NCI-H1436 treated with DMSO at 0.1 percent for 48 hours (cell line): ENCODE measurements at places on chromosomes 12 and 14.

DNA sequence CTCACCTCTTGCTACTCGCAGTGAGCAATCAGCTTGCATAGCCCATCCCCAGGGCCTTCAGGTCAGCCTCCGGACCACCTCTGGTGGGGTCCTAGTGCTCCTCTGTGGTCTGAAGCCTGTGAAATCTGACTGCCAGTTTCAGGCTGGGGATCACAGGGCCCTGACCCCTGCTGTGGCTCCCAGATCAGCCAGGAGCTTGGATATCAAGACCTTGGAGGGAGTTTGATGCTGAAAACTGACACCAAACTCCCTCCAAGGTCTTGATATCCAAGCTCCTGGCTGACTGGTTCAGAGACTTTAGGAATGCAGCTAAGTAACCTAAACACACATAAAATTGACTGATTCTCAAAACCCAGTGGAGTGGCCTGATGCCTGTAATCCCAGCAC is 19.8 kb upstream of the DHRS4 start:
- no peak for DNase-seq

DNA sequence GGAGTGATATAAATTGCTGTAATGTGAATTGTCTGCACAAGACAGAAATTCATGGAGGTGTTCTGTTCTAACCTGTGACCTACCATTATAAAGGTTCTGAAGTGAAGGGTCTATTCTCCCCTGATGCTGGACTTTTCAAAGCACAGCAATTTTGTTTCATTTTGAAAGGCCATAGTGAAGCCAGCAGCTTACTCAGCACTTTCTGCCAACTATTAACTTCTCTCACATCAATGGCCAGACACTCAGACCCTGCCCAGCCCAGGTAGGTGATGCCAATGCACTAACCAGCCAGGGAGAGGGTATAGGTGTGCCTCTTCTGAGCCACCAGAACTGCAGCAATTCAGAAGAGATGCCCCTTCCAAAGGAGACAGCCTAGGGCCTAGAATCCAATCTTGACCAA is 43.9 kb downstream of the SLC15A4 start:
- DNase-seq, result no peak

- no peak for DNase-seq
Observed at GRCh38 chr14:70803321-70804310, 5.7 kb downstream of the MAP3K9 start.

- DNase-seq, result no peak
Observed at GRCh38 chr12:6494968-6495367, 1.1 kb downstream of the NCAPD2 start.

GRCh38 chr12:60107992-60108391 is 512.2 kb downstream of the SLC16A7 start:
- DNase-seq, result no peak

GRCh38 chr14:91089958-91090535 is 23.8 kb upstream of the DGLUCY start:
- DNase-seq, result no peak

DNA sequence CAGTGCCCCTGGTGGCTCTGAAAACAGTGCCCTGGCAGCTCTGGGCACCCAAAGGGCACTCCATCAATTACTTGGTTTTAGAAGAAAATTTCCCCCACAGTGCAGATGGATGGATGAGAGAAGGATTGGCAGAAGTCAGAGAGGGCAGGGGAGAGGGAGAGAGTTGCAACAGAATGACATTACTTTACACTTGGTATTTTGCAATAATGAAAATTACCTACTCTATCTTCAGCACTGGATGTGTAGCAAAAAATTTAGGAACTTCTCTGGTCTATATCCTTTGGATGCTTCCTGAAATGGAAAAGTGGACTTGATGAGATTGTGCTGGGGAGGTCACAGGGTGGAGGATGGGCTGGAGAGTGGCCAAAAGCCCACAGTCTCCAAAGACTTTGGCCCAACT is 193.2 kb downstream of the CHST11 start:
- DNase-seq, result no peak

DNA sequence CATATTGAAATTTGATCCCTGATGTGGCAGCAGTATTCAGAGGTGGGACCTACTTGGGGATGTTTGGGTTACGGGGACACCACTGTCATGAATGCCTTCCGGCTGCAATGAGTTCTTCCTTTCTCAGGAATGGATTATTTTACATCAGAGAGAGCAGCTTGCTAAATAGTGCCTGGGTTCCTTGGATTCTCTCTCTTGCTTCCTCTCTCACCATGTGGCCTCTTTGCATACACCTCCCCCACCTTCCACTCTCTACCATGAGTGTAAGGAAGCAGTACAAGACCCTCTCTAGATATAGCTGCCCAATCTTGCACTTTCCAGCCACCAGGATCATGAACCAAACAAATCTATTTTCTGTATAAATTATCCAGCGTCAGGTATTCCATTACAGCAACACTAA is 15.4 kb upstream of the SCAF11 start:
- DNase-seq, result no peak

- no peak for DNase-seq
Observed at GRCh38 chr14:94044476-94045091, 18.4 kb downstream of the OTUB2 start.

DNA sequence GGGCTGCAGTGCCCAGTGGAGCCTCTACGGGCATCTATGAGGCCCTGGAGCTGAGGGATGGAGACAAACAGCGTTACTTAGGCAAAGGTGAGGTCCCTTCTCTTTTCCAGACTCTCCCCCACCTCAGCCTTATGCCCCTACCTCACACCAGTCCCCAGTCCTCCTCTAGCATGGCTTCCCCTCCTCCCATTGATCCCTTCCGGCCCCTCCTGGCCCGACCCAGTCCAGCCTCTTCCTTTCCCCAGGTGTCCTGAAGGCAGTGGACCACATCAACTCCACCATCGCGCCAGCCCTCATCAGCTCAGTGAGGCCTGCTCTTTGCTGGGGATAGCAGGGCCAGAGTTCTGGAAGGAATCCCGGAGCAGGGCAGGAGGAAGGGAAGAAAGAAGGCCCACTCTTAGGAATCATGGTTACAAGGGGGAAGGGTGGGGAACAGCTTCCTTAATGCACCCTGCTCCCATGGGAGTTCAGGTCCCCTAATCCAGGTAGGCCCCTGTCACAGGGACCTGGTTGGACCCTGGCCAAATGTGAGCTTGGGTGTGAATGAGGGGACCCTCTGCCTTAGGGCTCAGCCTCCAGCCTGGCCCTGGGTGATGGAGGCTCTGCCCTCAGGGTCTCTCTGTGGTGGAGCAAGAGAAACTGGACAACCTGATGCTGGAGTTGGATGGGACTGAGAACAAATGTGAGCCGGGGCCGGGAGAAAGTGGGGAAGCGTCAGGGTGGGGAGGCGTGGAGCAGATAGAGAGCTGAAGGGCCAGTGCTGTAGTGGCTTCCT is 2.2 kb downstream of the ENO2 start:
- no peak for DNase-seq

DNA sequence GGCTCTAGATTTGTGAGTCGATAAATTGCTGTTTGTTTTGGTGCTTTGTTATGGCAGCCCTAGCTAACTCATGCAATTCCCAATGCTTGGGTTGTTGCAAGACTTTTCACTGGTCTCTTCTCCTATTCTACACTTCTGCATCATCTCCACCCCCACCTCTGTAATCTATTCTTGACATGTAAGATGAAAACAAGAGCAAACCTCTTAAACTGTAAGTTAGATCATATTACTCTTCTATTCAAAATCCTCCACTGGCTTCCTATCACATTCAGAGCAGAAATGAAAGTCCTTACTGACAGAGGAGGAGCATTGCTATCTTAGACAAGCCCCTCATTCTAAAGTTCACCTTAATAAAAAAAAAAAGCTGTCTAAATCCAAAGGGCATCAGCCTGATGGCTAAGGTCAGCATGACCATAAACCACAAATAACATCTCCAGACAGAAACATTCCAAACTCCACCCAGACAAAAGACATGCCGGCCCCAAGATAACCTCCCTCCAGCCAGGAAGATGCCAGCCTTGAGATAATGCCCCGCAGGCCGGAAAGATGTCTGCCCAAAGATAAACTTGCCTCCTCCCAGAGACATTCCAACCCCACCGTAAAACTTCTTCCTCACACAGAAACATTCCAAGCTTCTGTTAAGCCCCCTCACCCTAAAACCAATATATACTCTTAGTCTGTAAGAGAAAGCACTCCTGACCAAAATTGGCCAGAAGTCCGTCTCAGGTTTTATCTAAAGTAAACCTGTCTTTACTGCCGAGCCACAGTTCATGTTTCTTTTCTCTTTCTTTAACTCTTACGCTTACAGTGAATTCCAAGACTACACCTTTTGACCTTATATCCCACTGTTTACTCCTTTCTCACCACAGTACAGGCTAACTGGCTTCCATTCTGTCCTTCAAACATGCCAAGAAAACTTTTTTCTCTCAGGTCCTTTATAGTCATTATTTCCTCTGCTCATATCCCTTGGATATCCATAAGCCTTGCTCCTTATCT is 308.9 kb downstream of the KCNH5 start:
- no peak for DNase-seq

DNA sequence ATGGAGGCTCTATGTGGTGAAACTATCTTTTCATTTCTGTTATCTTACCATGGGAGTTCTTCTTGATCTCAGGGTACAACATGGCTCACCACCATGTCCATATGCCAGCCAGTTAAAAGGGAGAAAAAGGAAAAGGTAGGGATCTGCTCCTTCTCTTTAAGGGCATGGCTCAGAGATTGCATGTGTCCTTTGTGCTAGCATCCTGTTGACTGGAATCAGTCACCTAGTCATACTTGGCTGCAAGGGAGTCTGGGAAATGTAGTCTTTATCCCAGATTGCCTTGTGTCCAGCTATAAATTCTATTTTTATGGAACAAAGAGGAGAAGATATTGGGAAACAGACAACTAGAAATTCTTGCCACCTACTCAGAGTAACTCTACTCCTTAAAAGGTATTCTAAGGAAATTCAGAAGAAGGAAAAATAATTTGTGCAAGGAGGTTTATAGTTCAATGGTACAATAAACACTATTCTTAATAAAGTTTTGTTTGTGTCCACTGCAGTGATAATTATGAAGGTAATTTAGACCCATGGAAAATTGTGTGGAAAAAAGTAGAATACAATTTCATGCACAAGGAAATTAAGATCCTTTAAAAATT is 86.4 kb upstream of the RPH3A start:
- DNase-seq, result no peak

DNA sequence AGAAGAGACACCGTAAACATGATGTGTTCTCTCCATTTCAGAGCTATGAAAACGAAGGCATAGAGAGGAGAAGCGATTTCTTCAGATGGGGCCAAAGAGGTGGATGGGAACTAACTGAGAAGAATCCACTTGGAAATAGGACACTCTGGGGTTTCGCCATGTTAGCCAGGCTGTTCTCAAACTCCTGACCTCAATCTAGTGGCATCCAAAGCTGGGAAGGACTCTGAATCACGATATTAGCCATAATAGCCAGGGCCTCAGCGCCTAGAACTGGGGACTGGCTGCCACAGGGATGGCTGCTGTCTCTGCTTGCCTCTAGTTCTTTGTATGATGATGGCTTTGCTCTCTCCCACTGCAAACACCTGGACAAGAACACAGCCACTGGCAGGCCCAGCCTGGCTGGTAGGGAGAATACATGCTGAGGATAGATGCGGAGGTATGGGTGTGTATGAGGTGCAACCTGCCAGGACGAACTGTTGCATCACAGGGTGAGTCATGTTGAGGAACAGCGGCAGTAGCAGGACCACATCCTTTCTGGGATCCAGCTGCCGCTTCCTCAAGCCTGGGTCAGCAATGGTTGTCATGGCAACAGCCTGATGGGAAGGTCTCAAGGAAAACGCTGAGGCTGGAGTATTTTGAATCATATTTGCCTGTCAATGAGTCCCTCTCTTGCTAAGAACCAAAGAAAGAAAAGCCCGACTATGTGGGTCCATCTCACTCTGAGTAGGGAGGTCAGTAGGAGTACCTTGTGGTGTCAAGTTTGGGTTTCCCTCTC is 31.1 kb downstream of the CCDC177 start:
- no peak for DNase-seq

- no peak for DNase-seq
Observed at GRCh38 chr12:68375756-68376695, 43.9 kb upstream of the MDM1 start.

- DNase-seq, result no peak
Observed at GRCh38 chr12:13719986-13720385, 261.4 kb downstream of the GRIN2B start.

DNA sequence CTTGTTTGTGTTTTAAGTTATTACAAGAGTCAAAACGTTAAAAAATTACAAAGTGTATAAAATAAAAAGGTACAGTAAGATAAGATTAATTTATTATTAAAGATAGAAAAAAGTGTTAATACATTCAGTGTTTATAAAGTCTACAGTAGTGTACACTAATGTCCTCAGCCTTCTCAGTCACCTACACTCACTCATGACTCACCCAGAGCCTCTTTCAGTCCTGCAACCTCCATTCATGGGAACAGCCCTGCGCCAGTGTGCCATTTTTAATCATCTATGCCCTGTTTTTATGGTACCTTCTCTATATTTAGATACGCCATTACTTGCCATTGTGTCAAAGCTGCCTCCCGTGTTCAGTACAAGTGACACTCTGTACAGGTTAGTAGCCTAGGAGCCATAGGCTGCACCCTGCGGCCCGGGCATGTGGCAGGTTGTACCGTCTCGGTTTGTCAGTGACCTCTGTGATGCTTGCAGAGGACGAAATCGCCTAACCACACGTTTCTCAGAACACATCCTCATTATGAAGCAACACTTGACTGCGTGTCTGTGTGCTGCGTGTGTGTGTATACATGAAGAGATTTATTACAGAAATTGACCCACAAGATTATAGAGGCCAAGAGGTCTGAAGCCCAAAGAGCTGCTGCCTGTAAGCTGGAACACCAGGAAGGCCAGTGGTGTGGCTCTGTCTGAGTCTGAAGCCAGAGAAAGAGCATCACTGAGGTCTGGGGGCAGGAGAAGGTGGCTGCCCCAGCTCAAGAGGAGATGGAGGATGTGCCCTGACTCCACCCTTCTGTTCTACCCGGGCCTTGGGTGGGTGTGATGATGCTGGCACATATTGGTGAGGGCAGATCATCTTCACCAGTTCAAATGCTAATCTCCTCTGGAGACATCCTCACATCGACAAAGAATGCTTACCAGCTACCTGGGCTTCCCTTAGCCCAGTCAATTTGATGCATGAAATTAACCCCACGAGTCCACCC is 116.6 kb upstream of the C14orf180 start:
- no peak for DNase-seq

DNA sequence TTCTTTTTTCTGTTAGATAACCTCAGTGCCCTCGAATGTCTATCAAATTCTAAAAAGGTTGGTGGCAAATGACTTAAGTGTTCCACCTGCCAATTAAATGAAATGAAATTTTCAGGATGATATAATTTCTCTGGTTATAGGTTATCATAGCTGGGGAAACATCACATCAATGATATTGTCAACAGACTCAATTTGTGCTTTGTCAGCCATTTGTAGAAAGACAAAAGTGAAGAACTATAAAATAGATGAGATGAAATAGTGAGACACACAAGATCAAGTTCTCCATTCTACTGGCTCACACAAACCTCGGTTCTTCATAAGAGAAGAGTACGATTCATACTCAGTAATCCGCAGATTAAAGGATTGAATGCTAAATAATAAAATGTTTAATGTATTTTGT is 1443.2 kb upstream of the FLRT2 start:
- DNase-seq, result no peak

GRCh38 chr12:130347588-130347987 is 9.9 kb downstream of the PIWIL1 start:
- no peak for DNase-seq

GRCh38 chr14:100283984-100284881 is 22.0 kb downstream of the SLC25A29 start:
- no peak for DNase-seq

- DNase-seq, result no peak
Observed at GRCh38 chr14:79483477-79484388, 727.6 kb downstream of the DIO2 start.
